ENCODE measurements at places on chromosomes 6 and 20. TPM values are rescaled to one million over a fixed set of nuclear protein-coding genes. Genes with fewer than 3 reads are reported as not detected.

The TCF21 gene
- total RNA-seq, result 13.0 TPM

DNA sequence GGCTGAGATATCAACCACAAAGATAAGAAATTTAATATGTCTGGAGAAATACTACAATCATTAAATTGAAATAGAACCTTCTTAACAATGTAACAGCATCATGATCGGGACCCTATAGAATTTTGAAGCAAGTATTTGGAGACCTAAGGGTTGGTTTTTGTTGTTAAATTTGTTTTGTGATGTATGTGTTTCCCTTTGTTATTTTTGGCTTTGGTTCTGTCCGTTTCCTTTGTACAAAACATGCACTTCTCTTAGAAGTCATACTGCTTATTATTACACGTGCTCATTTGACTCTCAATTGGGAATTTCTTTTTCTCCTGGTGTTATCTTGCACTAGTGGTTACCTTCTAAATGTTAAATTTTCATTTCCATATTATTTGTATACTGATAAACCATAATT is 4.0 kb upstream of the PLN start:
- no peak for DNase-seq

- DNase-seq, result peak; percentile 78
These were observed 815 bp downstream of the UTRN start for GRCh38 chr6:144285798-144286502.

The DPPA5 gene
- not detected for total RNA-seq

GRCh38 chr6:150410399-150410798 is 41.6 kb downstream of the IYD start:
- DNase-seq, result no peak

- no peak for DNase-seq
These were observed 78.9 kb downstream of the MTFR2 start for GRCh38 chr6:136171231-136171630.

All from transverse colon (tissue), 4 donors.